ENCODE measurements at places on chromosomes 11 and 22. TPM values are rescaled to one million over a fixed set of nuclear protein-coding genes. Genes with fewer than 3 reads are reported as not detected.

MCAM gene
- total RNA-seq: 466 TPM

KCNC1 gene
- total RNA-seq: 0.14 TPM

- H3K27ac ChIP-seq: no peak overlapping the region
- no peaks in the 10 kb centered on the region for H3K4me1 ChIP-seq
- no peak overlapping the region for H3K4me3 ChIP-seq
- H3K36me3 ChIP-seq: no peaks in the 10 kb centered on the region
These were observed 674.1 kb upstream of the ARHGAP42 start for GRCh38 chr11:100013011-100013410.

DNA sequence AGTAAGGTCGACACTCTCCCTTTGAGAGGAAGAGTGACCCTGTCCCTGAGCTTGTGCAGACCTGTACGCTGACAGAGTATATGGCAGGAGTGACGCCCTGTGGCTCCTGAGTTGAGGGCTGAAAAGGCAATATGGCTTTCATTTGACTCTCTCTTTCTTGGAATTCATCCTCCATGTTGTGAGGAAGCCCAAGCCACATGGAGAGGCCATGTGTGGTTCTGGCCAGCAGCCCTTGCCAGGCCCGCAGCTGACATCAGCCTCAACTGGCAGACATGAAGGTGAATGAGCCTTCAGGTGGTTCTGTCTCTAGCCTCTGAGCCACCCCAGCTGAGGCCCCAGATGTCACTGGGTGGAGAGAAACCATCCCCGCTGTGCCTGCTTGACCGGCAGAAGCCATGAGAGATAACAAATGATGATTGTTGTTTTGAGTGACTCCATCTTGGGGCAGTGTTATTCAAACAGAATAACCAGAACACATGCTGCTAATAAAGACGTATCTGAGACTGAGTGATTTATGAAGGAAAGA, 31.9 kb downstream of the SMIM38 start:
- no peaks in the 10 kb centered on the region for H3K4me1 ChIP-seq
- H3K36me3 ChIP-seq: no peaks in the 10 kb centered on the region
- no peak overlapping the region for H3K4me3 ChIP-seq
- H3K27me3 ChIP-seq: no peaks in the 10 kb centered on the region
- DNase-seq: no peak

OR5T1 gene
- total RNA-seq: not detected

GRCh38 chr11:33931067-33931466, 39.2 kb upstream of the LMO2 start:
- peak overlapping the region; percentile 70 for H3K27ac ChIP-seq
- no peaks in the 10 kb centered on the region for H3K27me3 ChIP-seq

- no peak for DNase-seq
- peak overlapping the region; percentile 70 for H3K27ac ChIP-seq
- peaks cover 34% of the 10 kb centered on the region for H3K4me1 ChIP-seq
- no peaks in the 10 kb centered on the region for H3K27me3 ChIP-seq
These were observed 121.2 kb downstream of the ETS1 start for GRCh38 chr11:128465946-128466705.

- no peak for DNase-seq
- H3K27ac ChIP-seq: no peak overlapping the region
- no peaks in the 10 kb centered on the region for H3K27me3 ChIP-seq
These were observed 4.7 kb downstream of the ZDHHC13 start for GRCh38 chr11:19121646-19122045.

GRCh38 chr11:117677729-117678310, 119.2 kb downstream of the DSCAML1 start:
- H3K27ac ChIP-seq: no peak overlapping the region
- no peak for DNase-seq
- no peaks in the 10 kb centered on the region for H3K36me3 ChIP-seq
- H3K27me3 ChIP-seq: no peaks in the 10 kb centered on the region
- H3K4me3 ChIP-seq: no peak overlapping the region

DNA sequence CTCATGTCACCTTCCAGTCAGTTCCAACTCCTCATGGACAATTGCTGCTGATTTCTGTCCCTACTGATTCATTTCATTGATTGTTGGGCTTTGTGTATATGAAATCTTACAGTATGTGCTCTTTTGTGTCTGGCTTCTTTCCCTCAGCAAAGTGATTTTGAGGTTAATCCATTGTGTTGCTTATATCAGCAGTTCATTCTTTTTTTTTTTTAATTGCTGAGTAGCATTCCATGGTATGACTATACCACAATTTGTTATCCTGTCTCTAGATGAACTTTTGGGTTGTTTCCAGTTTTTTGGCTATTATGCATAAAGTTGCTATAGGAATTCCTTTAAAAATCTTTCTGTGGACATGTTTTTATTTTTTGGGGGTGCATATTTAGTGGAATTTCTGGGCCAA, 59.9 kb downstream of the NXPE1 start:
- H3K36me3 ChIP-seq: no peaks in the 10 kb centered on the region
- no peaks in the 10 kb centered on the region for H3K4me1 ChIP-seq
- no peak overlapping the region for H3K4me3 ChIP-seq
- H3K27me3 ChIP-seq: no peaks in the 10 kb centered on the region
- no peak for DNase-seq

LTO1 gene
- total RNA-seq: 33.3 TPM

PPP2R1B gene
- 32.2 TPM for total RNA-seq

- DNase-seq: peak; percentile 76
- H3K4me3 ChIP-seq: no peak overlapping the region
- peak overlapping the region; percentile 78 for H3K27ac ChIP-seq
- no peaks in the 10 kb centered on the region for H3K36me3 ChIP-seq
- H3K27me3 ChIP-seq: no peaks in the 10 kb centered on the region
These were observed 70.9 kb downstream of the CCDC34 start for GRCh38 chr11:27291954-27292636.

DUSP8 gene
- total RNA-seq: 14.6 TPM

Measured in transverse colon (tissue), 4 donors.